Brain (organoid and tissue), 16 donors: ENCODE measurements at places on chromosomes 5 and 9. TPM values are rescaled to one million over a fixed set of nuclear protein-coding genes. Genes with fewer than 3 reads are reported as not detected.

Gene MOB3B
- 4.4 TPM for polyA plus RNA-seq

Gene NEUROG1
- polyA plus RNA-seq = 22.3 TPM

Gene CDKN2B
- polyA plus RNA-seq = 8.9 TPM

Gene KIF12
- polyA plus RNA-seq = not detected

Gene TPD52L3
- polyA plus RNA-seq = not detected

Gene TAF11L5
- not detected for polyA plus RNA-seq

Gene GABRG2
- polyA plus RNA-seq = 7.6 TPM

Gene TBC1D13
- 37.2 TPM for polyA plus RNA-seq

Gene NDUFS6
- 95.6 TPM for polyA plus RNA-seq

Gene IFNA2
- not detected for polyA plus RNA-seq

Gene SLC6A19
- polyA plus RNA-seq = not detected
